ENCODE measurements at places on chromosomes 6 and 20. TPM values are rescaled to one million over a fixed set of nuclear protein-coding genes. Genes with fewer than 3 reads are reported as not detected.

Gene NCOA5
- 24.0 TPM for total RNA-seq

Gene PPT2
- 11.3 TPM for total RNA-seq

Gene DNMT3B
- 7.1 TPM for total RNA-seq

Gene LAMA5
- 29.7 TPM for total RNA-seq

Gene COL20A1
- not detected for total RNA-seq

Gene SLC32A1
- not detected for total RNA-seq

Gene MCCD1
- total RNA-seq: not detected

Gene GGTLC1
- total RNA-seq: not detected

Gene TREM2
- not detected for total RNA-seq

Gene CCDC170
- not detected for total RNA-seq

Gene WFDC10B
- not detected for total RNA-seq

Gene POM121L2
- total RNA-seq: not detected

All from M059J (cell line).